ENCODE measurements at places on chromosomes 16 and 17. TPM values are rescaled to one million over a fixed set of nuclear protein-coding genes. Genes with fewer than 3 reads are reported as not detected.
A peak's percentile ranks its signal among the peaks of the same experiment; 100 is the strongest.

DNA sequence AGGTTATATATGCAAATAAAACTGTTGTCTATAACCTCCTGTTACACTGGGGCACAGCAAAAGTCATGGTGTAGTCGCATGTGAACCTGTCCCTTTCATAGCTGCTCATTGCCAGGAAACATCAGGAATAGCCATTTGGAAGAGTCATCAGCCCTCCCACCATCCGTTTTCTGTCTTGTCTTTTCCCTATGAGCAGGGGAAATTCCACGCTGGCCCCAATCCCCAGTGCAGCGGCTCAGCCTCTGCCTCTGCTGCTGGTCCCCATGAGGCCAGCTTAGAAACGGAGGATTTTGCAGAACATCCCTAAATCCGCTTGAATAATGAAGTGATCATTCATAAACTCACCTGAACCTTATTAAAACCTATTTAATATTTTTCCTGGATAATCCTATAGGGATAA is 10.5 kb downstream of the MAPT start:
- no peak for DNase-seq

DNA sequence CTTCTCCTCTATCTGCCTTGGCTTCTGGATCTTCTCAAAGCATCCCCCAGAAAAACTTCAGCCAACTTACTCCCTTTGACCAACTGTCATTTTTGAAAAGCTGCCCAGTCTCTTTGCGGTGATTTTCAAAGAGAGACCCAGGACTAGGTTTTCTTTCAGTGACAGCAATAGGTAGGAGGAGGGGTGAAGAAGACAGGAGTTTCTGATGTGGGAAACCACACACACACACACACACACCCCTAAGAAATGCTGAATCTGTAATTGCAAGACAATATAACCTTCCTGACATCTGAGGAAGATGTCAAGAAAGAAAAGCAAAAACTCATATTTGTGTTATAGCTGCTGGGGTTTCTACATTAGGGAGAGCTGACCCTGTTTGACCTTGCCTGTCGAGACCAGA is 5.2 kb downstream of the FAM20A start:
- no peak for DNase-seq

DNA sequence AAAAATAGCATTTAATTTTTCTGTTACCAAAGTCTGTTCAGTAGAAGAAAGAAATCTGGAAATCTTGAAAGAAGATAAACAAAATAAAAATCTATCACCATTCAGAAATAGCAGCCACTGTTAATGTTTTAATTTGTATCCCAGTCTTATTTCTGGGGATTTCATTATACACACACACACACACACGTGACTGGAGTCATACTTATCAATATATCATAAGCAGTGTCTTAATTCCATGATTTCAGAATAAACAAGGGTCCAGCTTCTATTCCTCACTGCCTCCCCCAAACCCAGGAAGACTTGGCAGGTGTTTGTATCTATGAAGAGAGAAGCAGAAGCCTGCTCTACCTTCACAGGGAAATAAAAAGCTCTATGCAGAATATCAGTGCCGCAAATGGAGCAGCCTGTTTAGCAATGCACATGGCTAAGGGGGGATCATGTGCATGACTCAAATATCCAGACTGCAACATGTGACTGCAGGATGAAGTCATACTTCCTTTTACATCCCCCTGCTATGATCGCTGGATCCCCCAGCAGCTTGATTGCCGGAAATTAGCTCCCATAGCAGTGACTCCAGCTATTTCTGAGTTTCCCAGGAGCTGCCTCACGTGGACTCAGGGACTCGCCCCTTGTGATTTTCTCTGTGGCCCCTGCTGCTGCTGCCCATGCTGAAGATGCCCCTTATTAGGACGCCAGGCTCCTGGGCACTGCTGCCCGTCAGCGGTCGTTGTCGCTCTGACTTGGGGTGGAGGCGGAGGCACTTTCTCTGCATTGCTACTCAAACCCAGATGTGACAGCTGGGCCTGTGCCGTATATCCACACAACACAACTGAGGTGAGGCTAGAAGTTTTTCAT is 341.0 kb downstream of the CPPED1 start:
- DNase-seq = no peak

DNA sequence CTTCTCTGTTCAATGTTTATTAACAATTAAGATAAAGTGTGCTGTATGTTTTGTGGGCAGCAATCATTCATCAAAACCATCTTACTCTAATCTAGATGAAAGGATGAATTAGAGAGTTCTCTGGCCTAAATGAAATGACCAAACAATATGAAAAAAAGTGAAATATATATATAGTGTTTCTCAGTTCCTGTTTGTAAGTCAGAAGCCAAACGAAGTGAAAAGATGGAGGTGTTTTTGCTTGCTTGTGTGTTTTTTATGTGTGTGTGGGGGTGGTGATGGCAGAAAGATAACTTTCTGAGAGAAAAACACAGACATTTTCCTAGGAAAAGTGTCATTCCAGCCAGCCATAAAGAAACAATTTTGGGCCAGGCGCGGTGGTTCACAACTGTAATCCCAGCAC is 138.6 kb downstream of the CDH8 start:
- no peak for DNase-seq

GRCh38 chr17:61352781-61353491 is 46.7 kb upstream of the TBX2 start:
- DNase-seq = no peak

DNA sequence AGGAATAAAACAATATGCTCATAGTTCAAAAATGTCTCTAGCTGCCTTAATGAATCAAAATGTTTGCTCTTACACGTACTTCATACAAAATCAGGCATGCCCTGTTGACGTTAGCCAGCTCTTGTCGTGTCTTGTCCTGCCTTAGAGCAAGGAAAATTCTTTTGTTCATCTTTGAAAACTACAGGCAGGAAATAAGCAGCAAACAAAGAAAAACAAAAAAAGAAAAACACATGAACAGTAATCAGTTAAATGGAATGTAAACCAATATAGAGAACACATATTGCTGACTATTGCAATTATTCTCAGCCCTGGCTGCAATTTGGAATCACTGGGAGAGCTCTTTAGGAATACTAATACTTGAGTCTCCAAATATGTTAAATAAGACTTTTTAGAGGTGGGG is 1.7 kb downstream of the CAPNS2 start:
- no peak for DNase-seq

DNA sequence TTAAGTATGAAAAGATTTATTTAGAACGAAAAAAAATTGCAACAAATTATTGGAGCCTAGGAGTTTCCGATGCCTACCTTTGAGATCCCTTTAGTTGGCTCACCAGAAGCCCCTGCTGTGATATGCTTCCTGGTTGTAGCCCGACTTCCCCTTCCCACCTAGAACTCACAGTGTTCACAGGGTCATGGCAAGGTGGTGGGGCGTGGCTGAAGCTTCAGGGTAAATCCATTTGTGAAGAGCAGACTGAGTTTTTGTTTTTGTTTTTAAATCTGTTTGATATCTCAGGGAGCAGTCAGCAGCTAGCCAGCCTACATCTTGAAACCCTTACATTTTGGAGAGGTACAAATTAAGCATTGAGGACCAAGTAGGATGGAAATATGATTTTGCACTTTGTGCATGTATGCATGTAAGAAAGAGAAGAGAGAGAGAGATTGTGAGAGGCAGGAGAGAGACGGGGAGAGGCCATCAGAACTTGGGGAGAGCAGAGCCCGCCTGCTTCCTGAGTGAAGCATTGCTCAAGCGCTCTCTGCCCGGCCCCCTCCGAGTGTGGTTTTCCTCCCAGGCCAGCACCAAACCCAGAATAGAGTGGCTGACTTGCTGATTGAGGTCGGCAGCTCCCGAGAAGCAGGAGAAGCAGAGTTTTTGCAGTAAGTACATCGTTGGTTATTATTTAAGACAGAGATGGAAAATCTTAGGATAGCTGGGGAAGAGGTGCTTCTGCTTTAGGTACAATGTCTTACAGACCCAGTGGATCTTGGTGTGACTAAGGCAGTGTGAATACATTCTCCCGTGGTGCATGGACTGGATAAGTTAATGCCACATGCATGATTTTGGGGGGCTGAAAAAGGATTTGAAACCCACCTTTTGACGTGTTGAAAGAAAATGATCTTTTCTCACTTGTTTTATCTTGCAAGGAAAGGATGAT is 64.2 kb downstream of the SPECC1 start:
- DNase-seq = peak; percentile 80

- DNase-seq = no peak
Observed at GRCh38 chr17:77359236-77359635, 218.5 kb downstream of the SEC14L1 start.

GRCh38 chr17:10352893-10353292 is 19.9 kb downstream of the MYH13 start:
- no peak for DNase-seq

- no peak for DNase-seq
Observed at GRCh38 chr17:33183487-33184026, 109.5 kb downstream of the ASIC2 start.

- no peak for DNase-seq
Observed at GRCh38 chr16:54244061-54244886, 42.3 kb downstream of the IRX3 start.

DNA sequence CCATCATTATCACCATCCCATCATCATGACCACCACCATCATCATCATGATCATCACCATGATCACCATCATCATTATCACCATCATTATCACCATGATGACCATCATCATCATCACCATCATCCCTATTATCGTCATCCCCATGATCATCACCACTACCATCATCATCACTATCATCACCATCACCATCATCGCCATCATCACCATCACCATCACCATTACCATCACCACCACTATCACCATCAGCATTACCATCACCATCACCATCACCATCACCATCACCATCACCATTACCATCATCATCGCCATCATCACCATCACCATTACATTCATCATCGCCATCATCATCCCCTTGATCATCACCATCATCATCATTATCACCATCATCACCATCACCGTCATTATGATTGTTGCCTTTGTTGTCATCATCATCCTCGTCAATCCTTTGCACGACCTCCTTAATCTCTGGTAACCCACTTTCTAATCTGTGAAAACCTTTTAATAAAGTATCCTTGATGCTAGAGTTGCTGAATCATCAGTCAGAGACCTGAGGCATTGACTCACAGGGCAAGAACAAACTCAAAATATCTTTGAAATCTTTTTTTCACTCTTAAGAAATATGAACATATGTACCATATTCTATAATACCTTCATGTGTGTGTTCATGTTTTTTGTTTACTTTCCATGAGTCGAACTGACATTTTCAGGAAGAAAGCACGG is 116.3 kb upstream of the FOXF1 start:
- no peak for DNase-seq

DNA sequence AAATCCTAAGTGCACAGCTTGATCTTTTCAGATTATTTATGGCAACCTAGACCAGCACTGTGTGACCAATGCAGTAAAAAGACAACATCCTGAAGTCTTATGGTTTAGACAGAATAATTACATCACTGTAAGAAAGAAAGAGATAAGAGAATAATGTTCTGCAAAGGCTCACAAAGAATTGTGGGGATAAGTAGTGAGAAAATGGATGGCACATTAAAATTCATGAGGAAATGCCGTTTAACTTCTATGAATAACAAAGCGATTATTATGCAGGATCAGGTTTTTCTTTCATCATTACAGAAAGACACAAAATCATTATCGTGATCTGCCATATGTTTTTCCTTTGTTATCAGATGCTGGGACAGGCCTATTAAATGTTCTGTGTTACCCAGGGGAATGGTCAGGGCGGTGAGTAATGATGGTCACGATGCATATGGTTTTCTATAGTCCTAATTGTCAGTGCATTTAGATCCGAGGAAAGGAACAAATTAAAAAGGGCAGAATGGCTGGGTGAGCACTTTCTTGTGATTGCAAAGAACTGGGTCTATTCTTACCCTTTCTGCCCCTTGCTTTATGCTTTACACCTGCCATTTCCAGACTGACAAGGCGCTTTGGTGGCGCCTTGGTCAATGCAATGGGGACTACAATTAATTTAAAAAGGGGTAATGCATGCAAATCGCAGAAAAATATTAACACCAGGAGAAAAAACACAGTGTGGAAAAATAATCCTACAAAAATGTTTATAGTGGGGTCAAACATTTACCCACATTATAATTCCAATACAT is 18.1 kb upstream of the DHX40 start:
- no peak for DNase-seq

MYH11 gene
- 0.05 TPM for total RNA-seq

SMIM5 gene
- 0.38 TPM for total RNA-seq

ZFHX3 gene
- total RNA-seq = 0.88 TPM

FOXL1 gene
- not detected for total RNA-seq

PKD1 gene
- total RNA-seq = 93.3 TPM

DNAAF8 gene
- total RNA-seq = not detected

CDH13 gene
- not detected for total RNA-seq

Measured in activated CD4-positive, alpha-beta T cell treated with anti-CD3 and anti-CD28 coated beads, Interleukin-2, amount 10 ng/mL, durations not matched to agents 24 days and 14 days (primary cell).